ENCODE measurements at places on chromosomes 12 and 14. TPM values are rescaled to one million over a fixed set of nuclear protein-coding genes. Genes with fewer than 3 reads are reported as not detected.

The SLC25A47 gene
- not detected for total RNA-seq

The WASHC3 gene
- 75.1 TPM for total RNA-seq

The CCDC175 gene
- not detected for total RNA-seq

The RBMS2 gene
- 32.8 TPM for total RNA-seq

The SLC6A15 gene
- 0.43 TPM for total RNA-seq

The ZBTB42 gene
- 4.3 TPM for total RNA-seq

The PIWIL1 gene
- total RNA-seq, result not detected

The OR2AP1 gene
- not detected for total RNA-seq

The SELPLG gene
- total RNA-seq, result 1.3 TPM

The SLCO1B3 gene
- not detected for total RNA-seq

The P2RX2 gene
- total RNA-seq, result not detected

The CMA1 gene
- not detected for total RNA-seq

The SOAT2 gene
- total RNA-seq, result not detected

The NPFF gene
- not detected for total RNA-seq

The HOXC9 gene
- total RNA-seq, result 7.4 TPM

GRCh38 chr12:131613678-131614077, 97.2 kb upstream of the SFSWAP start:
- no peak for DNase-seq

GRCh38 chr14:23181453-23181852, 2.0 kb downstream of the SLC7A8 start:
- DNase-seq, result no peak

DNA sequence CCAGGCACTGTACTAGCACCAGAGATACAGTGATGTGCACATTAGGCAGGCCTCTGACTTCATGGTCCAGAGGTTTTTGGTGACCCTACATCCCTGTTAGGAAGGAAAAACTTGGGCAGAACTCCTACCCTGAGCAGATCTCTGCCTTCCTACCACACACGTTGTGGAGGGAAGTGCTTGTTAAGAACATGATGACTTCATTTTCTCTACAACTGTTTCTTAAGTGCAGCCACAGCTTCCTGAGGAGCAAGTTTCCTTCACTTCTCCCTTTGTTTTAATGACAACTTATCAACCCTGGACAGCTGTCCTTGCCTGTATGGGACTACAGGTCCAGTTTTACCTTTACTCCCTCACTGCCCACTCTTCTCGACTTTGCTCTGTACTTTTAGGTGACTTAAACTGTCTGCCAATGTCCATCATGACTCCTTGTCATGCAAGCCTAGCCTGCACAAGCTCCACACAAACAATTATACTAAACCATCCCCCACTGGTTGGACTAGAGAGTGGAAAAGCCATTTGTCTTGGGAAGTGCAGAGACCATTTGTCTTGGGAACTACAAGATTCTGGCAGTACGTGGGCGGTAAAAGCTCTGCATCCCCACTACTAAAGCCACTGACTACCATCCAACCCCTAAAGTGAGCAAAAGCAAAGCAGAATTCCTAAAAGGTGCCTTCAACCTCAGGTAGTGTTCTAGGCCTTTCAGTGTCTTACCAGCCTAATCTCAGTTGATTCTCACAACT, 359.8 kb downstream of the EGLN3 start:
- DNase-seq, result no peak

DNA sequence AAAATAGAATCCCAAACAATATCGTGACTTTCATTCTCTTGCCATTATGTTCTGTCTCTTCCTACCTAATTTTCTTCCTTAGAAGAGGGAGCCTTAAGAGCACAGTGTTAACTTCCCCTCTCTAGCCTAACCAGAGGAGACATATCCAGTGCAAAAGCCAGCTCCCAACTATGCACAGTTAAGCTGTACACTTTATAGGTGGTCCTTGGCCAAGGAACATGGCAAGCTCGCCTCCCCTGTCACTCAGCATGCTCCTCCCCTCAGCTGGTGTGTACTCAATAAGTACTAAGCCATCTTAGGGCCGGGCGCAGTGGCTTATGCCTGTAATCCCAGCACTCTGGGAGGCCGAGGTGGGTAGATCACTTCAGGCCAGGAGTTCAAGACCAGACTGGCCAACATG, 255.1 kb upstream of the TMPO start:
- DNase-seq, result no peak

GRCh38 chr12:70948976-70949336, 28.4 kb upstream of the PTPRR start:
- DNase-seq, result no peak

DNA sequence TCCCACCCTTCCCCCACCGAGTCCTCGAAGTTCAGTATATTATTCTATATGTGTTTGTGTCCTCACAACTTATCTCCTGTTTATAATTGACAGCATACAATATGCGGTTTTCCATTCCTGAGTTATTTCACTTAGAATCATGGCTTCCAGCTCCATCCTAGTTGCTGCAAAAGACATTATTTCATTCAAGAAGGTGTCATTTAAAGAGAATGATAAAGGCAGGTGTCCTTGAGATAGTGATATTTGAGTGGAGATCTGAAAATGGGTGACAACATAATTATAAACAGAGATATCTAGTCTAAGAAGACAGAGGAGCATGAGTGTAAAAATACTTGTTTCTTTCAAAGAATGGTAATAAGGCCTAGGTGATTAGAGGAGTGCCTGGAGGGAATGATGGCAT, 876.8 kb downstream of the SLC6A15 start:
- DNase-seq, result no peak

DNA sequence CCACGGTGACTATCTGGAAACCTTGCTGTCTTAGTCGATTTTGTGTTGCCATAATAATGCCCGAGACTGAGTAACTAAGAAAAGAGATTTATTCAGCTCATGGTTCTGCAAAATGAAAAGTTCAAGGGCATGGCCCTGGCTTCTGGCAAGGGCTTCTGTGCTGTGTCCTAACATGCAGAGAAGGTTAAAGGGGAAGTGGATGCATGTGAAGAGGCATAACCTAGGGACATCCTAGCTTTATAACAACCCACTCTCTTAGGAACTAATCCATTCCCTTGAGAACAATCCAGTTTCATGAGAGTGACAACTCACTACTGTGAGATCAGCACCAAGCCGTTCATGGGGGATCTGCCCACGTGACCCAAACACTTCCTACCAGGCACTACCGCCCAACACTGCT, 11.5 kb downstream of the FLVCR2 start:
- DNase-seq, result no peak

DNA sequence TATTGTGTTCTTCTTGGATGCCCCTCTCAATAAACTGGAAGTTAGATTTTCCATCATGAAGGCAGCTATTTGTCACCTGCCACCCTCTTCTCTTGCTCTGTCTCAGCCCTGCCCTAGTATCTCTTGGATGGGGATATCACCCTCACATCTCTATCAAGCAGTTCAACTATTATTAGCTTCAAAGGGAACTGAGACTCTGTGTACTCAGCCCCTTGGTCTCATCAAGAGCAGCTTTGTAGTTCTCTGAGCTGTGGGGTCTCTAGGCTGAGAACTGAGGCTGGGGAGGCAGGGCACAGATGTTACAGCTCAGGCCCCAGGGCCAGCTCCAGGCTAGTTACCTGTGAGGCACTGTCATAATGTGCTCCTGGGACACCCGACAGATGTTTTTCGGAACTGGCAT, 130.3 kb downstream of the DAD1 start:
- DNase-seq, result no peak

- peak; percentile 63 for DNase-seq
Measured at GRCh38 chr12:108724054-108724889, 7.0 kb downstream of the CORO1C start.

GRCh38 chr12:50641566-50641965, 122.3 kb upstream of the ATF1 start:
- DNase-seq, result no peak

DNA sequence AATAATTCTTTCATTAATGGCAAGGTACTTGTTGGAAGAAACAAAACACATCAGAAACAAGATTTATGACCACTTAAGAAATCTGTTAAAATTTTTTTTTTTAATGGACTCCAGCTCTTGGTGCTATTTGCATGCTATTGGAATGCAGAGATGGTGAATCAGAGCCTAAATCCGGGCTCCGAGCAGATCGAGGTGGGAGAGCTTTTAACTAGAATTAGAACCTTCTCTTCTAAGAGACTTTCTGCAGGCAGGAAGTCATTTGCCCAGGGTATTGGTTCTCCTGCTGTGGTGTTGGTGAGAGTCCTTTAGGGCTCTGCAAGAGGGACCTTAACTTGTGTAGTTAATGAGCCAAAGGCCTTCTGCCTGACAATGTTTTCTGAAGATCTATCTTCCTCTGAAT, 419.4 kb downstream of the SNAPC1 start:
- DNase-seq, result no peak

DNA sequence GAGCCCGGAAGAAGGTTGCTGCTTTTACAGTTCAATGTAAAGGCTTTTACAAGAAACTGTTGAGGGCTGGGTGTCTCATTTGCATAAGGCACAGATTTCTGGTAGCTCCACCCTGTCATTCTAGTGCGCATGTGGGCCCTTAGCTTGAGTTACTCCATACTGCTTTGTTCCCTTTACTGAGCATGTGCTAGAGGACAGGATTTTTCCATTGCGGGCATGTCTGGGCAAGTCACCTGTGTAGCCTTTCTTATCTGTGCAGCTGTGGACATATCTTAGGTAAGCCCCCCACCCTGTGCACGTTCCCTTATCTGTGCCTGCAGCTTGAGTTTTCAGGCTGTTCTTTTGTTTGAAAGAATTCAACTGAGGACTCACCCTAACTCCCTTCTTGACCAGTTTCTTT, 56.2 kb upstream of the ARHGAP5 start:
- DNase-seq, result no peak

DNA sequence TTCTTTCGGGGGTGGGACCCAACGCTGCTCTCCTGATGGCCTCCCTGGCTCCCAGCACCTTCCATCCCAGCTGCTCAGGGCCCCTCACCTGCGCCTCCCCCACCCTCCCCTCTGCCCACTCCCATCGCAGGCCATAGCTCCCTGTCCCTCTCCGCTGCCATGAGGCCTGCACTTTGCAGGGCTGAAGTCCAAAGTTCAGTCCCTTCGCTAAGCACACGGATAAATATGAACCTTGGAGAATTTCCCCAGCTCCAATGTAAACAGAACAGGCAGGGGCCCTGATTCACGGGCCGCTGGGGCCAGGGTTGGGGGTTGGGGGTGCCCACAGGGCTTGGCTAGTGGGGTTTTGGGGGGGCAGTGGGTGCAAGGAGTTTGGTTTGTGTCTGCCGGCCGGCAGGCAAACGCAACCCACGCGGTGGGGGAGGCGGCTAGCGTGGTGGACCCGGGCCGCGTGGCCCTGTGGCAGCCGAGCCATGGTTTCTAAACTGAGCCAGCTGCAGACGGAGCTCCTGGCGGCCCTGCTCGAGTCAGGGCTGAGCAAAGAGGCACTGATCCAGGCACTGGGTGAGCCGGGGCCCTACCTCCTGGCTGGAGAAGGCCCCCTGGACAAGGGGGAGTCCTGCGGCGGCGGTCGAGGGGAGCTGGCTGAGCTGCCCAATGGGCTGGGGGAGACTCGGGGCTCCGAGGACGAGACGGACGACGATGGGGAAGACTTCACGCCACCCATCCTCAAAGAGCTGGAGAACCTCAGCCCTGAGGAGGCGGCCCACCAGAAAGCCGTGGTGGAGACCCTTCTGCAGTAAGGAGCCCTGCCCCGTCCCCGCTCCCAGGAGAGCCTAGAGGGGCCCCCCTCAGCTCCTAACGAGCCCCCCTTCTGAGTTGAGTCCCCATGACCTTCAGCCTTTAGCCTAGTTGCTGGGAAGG, at the start of gene HNF1A:
Gene HNF1A (plus strand): TSS at position 248 of the 924 bp plus-strand sequence. CDS start 226 bp downstream, at position 474.
- DNase-seq, result no peak

GRCh38 chr14:74979029-74979428, 23.6 kb upstream of the PGF start:
- DNase-seq, result no peak

GRCh38 chr12:8033153-8034044, 883 bp downstream of the FOXJ2 start:
- peak; percentile 68 for DNase-seq

DNA sequence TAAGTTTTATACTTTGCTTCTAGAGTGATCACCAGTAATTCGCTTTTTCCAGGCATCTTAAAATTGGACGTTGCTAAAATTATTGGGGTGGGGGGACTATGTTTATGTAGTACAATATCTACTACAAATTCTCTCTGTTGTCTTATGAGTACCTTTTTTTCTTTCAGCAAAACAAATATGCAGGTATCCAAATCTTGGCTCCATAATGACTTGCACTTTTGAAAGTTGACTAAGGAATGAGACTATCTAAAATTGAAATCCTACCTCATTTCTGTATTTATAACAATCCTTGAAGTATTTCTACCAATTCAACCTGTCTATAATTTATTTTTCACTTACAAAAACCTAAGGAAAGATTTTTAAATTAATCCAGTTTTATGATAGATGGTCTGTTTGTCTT, 2.4 kb downstream of the DYNC1H1 start:
- DNase-seq, result no peak

GRCh38 chr14:95156161-95157047, 925 bp downstream of the DICER1 start:
- DNase-seq, result peak; percentile 42

GRCh38 chr12:52805000-52805399, 8.9 kb downstream of the KRT4 start:
- no peak for DNase-seq

DNA sequence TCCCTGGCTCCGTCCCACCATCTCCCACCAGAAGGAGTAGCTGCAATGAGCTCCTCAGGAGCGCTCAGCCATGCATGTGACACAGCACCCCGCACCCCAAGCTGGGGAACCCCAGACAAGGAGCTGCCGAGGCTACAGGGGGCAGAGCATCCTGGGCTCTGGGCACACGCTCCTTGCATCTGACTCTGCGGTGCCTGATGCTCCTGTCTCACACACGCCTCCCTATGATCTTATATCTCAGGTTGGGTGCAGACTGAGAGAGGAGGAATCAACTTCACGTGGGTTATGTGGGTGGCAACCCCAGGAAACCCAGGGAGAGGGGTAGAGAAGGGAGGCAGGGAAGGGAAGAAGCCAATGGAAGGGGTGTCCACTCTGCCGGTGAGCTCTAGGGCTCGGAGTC, 60.0 kb downstream of the CCNK start:
- DNase-seq, result no peak

DNA sequence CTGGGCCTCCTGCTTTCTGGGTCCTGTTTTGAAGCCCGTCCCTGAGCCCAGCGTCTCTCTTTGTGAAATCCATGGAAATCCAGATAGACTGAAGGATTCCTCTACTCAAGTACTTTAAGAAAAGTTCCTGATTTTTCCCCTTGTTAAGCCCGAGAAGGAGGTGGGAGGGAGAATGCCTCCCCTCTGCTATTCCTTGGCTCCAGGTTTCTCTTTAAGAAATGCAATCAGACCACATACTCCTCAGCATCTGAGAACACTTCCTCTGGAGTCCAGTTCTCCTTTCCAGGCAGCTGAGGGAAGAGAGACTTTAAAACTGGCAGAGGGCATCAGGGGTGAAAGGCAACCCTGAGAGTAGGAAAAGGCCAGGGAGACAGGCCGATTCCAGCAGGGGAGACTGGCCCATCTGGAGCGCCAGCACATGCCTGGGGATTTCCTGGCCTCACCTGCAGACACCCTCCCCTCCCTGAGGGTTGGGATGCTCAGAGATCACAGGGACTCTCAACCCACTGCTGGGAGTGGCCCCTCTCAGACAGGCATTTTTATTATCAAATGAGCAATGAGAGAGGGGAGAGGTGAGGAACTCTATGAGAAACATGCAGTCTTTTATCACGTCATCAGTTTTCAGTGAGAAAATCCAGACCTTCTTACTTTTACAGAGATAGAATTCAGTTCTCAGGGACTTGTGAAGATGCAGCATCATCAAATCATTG, 2.0 kb upstream of the EMP1 start:
- peak; percentile 92 for DNase-seq

GRCh38 chr12:98419795-98420404, 95.5 kb upstream of the TMPO start:
- no peak for DNase-seq

GRCh38 chr12:93322784-93323183, 54.9 kb upstream of the NUDT4 start:
- no peak for DNase-seq

GRCh38 chr12:67630373-67631088, 18.0 kb upstream of the DYRK2 start:
- no peak for DNase-seq

All from fibroblast of villous mesenchyme (primary cell).